ENCODE measurements at places on chromosomes 13 and 19. TPM values are rescaled to one million over a fixed set of nuclear protein-coding genes. Genes with fewer than 3 reads are reported as not detected.

The IFI30 gene
- total RNA-seq, result 20.4 TPM

The RAB3D gene
- 7.5 TPM for total RNA-seq

The SLITRK6 gene
- total RNA-seq, result not detected

The C19orf38 gene
- total RNA-seq, result 2.7 TPM

The ZNF90 gene
- 22.9 TPM for total RNA-seq

DNA sequence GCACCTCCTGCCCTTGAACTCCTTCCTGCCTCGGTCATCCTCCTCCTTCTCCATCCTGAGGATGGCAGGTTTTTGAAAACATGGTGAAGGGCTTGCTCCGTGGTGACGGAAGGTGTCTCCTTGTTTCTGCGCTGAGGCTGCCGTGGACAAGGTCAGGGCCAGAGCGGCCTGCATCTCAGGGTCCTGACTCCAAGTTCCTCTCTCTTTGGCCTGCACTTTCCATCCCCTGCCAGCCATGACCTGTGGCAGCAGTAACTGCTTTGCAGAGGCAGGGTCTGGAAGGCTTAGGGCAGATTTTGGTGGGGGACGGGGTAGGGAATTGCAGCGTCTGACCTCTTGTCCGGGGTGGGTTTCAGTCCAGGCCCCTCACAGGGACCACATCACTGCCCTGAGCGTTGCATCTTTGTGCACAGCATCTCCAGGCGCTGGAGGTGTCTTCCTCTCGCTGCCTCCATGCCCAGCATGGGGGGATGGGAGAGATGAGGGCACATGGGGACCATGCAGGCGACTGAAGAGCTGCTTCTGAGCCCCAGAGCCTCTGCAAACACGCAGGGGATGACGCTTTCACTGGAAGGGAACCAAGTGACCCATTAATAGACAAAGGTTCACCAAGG, 216.8 kb downstream of the TEX29 start:
- H3K27me3 ChIP-seq, result peaks cover 39% of the 10 kb centered on the region
- peaks cover 4% of the 10 kb centered on the region for H3K4me1 ChIP-seq
- DNase-seq, result no peak
- no peaks in the 10 kb centered on the region for H3K36me3 ChIP-seq
- no peak overlapping the region for H3K4me3 ChIP-seq
- H3K27ac ChIP-seq, result no peak overlapping the region

DNA sequence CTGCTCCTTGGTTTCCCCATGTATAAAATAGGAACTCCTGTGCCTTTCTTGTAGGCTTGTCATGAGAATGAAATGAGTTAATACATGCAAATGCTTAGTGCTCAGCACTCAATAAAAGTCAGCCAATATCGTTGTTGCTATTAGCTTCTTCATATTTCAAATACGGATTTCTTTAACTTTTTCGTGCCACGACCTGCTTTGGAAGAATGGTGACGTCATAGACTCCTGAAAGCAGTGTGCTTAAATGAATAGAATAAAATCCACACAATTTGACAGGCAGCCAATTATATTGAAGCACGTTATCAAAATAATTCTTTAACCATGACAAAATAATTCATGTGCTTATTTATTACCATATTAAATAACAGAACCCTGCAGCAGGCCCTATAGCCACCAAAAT, 26.6 kb upstream of the CDC16 start:
- DNase-seq, result no peak
- H3K27ac ChIP-seq, result no peak overlapping the region
- no peak overlapping the region for H3K4me3 ChIP-seq
- H3K4me1 ChIP-seq, result peaks cover 35% of the 10 kb centered on the region
- no peaks in the 10 kb centered on the region for H3K36me3 ChIP-seq
- H3K27me3 ChIP-seq, result no peaks in the 10 kb centered on the region

- H3K4me3 ChIP-seq, result no peak overlapping the region
- H3K4me1 ChIP-seq, result no peaks in the 10 kb centered on the region
- no peaks in the 10 kb centered on the region for H3K27me3 ChIP-seq
- DNase-seq, result no peak
- H3K36me3 ChIP-seq, result no peaks in the 10 kb centered on the region
These were observed 718.0 kb upstream of the SPRY2 start for GRCh38 chr13:81058916-81059290.

DNA sequence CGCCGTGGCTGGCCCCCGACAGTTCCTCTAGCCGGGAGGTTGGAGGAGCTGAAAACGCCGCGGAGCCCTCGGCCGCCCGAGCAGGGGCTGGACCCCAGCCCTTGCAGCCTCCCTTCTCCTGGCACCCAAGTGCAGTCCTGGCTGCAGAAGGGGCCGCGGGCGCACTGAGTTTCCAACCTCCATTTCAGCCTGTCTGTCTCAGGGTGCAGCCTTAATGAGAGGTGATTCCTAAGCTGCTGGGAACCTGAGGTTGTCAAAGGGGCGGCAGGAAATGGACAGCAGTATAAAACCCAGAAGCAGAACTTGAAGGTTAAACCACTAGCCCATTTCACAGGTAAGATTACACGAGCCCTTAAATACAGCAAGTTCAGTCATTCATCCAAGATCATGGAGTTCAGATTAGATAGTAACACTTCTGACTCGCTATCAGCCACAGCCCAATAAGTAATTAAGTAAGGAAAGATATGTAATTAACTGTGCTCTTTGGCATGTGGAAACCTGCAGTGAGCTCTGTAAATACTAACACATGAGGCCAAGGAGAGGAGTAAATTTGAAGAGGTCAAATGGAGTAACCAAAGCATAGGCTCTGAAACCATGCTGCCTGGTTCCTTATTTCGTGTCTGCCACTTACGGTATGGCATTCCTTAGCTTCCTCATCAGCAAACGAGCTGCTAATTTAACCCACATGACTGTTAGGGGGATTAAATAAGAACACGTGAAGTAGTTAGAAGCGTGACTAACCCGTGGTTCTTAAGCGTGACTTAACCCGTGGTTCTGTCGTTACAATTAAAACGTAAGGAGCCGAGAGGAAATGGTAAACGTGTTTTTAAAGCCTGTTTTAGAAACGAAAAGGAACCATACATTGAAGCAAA, 686 bp downstream of the SETDB2 start:
- DNase-seq, result peak; percentile 35
- peaks cover 21% of the 10 kb centered on the region for H3K36me3 ChIP-seq
- peak overlapping the region; percentile 100 for H3K4me3 ChIP-seq

- H3K27ac ChIP-seq, result no peak overlapping the region
- no peaks in the 10 kb centered on the region for H3K36me3 ChIP-seq
- H3K27me3 ChIP-seq, result peaks cover under 1% of the 10 kb centered on the region
- no peak overlapping the region for H3K4me3 ChIP-seq
These were observed 228.3 kb upstream of the IRS2 start for GRCh38 chr13:110014719-110015118.

DNA sequence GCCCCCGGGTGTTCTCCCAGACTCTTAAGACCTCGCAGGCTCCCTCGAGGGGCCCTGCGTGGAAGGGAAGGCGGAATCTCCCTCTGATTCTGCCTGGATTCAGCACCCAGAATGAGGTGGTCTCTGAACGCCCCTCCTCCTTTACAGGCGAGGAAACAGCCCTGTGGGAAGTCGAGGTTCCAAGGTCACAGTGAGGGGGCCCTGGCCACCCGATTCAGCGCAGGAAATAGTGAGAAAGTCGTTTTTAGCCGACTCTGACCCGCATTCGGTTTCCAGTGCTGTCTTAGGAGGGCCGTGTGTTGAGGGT, 1.1 kb downstream of the BSG start:
- H3K4me3 ChIP-seq, result peak overlapping the region; percentile 90
- H3K4me1 ChIP-seq, result peaks cover 38% of the 10 kb centered on the region
- H3K27me3 ChIP-seq, result no peaks in the 10 kb centered on the region
- no peak for DNase-seq
- H3K36me3 ChIP-seq, result peaks cover 6% of the 10 kb centered on the region

- no peaks in the 10 kb centered on the region for H3K36me3 ChIP-seq
- H3K27me3 ChIP-seq, result no peaks in the 10 kb centered on the region
- DNase-seq, result no peak
- H3K4me1 ChIP-seq, result peaks cover 21% of the 10 kb centered on the region
- no peak overlapping the region for H3K4me3 ChIP-seq
These were observed 24.7 kb upstream of the ZC3H13 start for GRCh38 chr13:46077265-46077664.

DNA sequence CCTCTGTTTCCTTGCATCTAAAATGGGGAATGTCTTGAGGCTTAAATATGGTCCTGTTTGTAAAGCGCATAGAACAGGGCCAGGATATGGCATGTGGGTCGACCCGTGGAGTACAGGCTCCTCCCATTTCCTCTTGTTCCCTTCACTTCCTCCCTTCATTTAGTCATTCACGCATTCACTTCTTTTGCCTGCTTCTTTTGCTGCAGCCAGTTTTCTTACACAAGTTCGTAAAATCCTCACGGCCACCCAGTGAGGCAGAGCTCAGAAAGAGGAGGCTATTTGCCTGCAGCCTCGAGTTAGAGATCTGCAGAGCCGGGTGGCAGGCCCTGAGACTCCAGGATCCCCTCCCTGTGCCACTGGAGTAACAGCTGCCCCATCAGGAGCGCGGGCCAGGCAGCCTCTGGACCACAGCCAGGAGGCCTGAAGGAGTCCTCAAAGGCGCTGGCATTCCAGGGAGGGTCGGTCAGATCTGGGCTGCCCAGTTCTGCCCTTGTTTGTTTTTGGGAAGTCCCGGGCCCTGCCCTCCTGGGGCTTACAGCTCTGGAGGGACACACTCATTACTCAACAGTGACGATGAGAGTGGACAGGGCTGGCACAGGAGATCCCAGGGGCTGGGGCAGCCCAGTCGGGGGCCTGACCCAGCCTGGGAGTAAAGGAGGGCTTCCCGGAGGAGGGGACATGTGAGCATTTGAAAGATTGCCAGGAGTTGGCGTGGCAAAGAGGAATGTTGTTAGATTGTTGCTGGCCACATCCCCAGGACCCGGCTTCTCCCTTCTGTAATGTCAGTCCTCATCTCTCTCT, 4.6 kb downstream of the PPP5C start:
- peak; percentile 33 for DNase-seq
- H3K27me3 ChIP-seq, result no peaks in the 10 kb centered on the region
- H3K27ac ChIP-seq, result peak overlapping the region; percentile 97
- peaks cover 54% of the 10 kb centered on the region for H3K4me1 ChIP-seq
- H3K4me3 ChIP-seq, result peak overlapping the region; percentile 90

- H3K36me3 ChIP-seq, result peaks cover 35% of the 10 kb centered on the region
- no peaks in the 10 kb centered on the region for H3K27me3 ChIP-seq
- H3K27ac ChIP-seq, result peak overlapping the region; percentile 95
- peaks cover 63% of the 10 kb centered on the region for H3K4me1 ChIP-seq
- no peak for DNase-seq
These were observed 810 bp upstream of the NFKBID start for GRCh38 chr19:35901055-35901644.

DNA sequence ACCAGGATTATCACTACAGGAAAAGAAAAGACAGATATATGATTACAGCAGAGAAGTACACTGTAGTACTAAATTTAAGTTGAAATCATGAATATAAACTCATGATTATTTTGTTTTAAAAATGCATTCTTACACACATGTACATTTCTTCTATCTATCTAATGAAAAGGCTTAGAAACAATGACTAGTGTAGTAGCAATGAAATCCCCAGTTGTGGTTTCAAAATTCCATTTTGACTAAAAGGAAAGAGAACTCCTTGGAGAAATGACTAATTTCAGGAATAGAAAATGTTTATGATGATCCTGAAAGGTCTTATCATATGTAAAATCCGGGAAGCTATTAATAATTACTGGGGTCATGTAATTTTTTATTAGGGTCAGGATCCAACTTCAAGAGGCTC, 195.0 kb upstream of the STARD13 start:
- peaks cover 11% of the 10 kb centered on the region for H3K27me3 ChIP-seq
- H3K4me3 ChIP-seq, result no peak overlapping the region
- H3K4me1 ChIP-seq, result no peaks in the 10 kb centered on the region
- DNase-seq, result no peak

GRCh38 chr19:55820037-55820436, 11.8 kb downstream of the NLRP11 start:
- no peak overlapping the region for H3K4me3 ChIP-seq
- no peak overlapping the region for H3K27ac ChIP-seq
- H3K27me3 ChIP-seq, result no peaks in the 10 kb centered on the region
- no peaks in the 10 kb centered on the region for H3K36me3 ChIP-seq

DNA sequence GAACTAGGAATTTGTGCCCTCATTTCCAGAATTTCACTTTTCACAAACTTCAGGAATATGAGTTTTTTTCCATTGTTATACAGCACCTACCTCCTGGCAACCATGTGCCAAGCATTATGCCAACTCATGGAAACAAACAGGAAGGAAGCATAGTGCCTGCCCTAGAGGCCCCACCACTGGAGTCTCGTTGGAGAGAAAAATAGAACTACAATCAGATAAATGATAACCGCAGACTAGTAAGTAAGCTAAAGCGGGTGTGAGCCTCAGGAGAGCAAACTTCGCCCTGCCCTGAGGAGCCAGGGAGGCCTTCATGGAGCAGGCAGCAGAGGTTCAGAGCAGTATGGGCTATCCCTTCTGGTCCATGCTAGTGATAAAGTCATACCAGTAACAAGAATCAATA, 75.9 kb downstream of the FRY start:
- H3K36me3 ChIP-seq, result peaks cover 9% of the 10 kb centered on the region
- H3K27me3 ChIP-seq, result no peaks in the 10 kb centered on the region
- DNase-seq, result no peak
- H3K4me3 ChIP-seq, result no peak overlapping the region

- no peaks in the 10 kb centered on the region for H3K36me3 ChIP-seq
- no peaks in the 10 kb centered on the region for H3K4me1 ChIP-seq
- H3K27ac ChIP-seq, result no peak overlapping the region
- no peak for DNase-seq
These were observed 571.7 kb downstream of the LIG4 start for GRCh38 chr13:107643615-107644014.

DNA sequence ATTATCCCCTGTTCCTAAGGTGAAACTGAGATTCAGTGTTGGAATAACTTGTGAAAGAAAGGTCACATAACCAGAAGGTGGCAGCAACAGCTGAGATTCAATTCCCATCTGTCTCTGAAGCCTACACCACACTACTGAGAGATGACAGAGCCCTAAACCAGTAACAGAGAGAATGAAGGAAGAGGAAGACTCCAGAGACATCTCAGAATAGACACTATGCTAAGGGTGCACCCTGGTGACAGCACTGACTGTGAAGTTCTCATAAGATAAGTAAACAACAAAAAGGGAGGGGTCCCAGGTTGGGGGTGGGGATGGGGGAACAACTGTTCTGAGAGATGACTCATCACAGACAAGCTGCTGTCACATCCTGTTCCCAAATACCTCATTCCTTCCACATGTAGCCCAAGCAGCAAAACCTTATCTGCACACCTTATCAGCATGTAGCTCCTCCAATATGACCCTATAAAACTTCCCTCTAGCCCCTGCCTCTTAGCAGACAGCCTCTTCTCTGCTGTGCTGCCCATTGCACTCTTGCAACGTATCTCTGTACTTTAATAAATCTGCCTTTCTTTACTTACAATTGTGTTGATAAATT, 46.5 kb downstream of the UTP14C start:
- no peak overlapping the region for H3K27ac ChIP-seq
- peaks cover 17% of the 10 kb centered on the region for H3K27me3 ChIP-seq
- H3K4me1 ChIP-seq, result peaks cover 11% of the 10 kb centered on the region
- peak; percentile 64 for DNase-seq
- peaks cover 8% of the 10 kb centered on the region for H3K36me3 ChIP-seq

DNA sequence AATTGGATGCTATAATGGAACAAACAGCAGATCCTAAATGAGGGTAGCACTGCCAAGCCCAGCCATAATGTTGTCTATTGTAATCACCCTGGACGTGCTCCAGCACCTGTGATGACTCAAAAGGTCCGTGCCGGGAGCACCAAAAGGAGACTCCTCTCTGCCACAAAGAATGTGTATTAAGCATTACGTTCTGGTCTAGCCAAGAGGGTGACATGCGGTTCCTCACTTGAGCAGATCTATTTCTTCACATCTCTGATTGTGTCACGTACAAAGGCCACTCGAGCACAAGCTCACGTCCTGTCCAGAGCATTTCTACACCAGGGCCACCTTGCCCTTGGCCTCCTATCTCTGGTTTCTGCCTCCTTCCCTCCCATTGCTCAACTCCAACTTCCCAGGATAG, 219.9 kb upstream of the IRS2 start:
- H3K36me3 ChIP-seq, result no peaks in the 10 kb centered on the region
- no peaks in the 10 kb centered on the region for H3K4me1 ChIP-seq
- H3K4me3 ChIP-seq, result no peak overlapping the region
- peaks cover 3% of the 10 kb centered on the region for H3K27me3 ChIP-seq

All from activated CD4-positive, alpha-beta T cell treated with anti-CD3 and anti-CD28 coated beads for 36 hours (primary cell).